Activated CD4-positive, alpha-beta T cell treated with anti-CD3 and anti-CD28 coated beads, Interleukin-2, Interleukin-4, amounts not matched to agents 100 ng/mL and 50 ng/mL, durations not matched to agents 16 hours and 8 hours (primary cell): ENCODE measurements at places on chromosomes 12 and 14.

DNA sequence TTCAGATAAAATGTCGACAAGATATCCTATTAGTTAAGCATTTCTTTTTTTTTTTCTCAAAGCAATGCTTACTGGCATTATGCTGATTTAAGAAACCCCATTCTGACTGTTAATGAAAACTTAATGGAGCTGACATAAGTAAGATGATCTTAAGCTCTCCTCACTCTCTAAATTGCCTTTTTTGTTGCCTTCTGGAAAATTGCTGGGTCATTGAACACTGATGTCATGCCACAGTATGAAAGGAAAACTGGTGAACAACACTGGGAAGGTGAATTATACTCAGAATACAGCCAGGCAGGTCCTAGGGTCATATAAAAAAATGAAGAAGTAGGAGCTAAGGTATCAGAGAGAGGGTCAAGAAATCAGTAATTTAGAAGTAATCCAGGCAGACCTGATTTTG lies 179.9 kb downstream of the BTG1 start:
- no peak for DNase-seq

- DNase-seq, result no peak
Observed at GRCh38 chr12:124008595-124008994, 35.6 kb downstream of the ZNF664 start.

DNA sequence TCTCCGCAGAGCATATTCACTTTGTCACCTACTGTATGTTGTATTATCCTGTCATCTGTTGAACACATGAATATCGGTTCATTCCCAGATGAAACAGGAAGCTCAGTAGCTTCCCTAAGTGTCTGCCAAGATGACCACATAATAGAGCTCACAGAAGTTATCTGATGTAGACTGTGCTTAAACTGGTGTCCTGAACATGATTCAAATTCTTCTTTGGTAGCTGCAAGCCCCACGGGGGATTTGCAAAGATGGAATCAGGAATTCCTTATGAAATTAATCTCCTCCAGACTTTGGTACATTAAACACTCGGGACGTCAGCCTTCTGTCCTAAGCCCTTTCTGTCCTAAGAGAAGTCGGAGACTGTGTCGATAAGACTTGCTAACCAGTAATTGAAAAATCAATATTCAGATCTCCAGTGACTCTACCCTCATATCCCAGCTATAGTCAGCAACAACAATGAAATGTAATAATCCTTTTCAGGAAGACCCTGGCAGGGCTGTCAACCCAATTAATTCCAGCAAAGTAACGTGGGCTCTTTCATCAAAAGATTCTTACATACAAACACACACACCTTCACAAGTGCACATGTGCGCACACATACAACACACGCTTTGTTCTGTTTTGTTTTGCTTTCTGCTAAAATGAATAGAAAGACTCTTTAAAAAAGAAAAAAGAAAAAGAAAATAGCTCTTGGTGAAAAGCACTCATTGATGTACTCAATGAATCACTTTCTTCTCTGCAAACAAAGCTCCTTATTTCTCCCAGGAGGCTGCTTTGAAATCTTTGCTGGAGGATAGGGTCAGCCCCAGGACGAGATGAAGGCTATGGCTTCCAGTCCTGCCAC lies 127.2 kb downstream of the RIMBP2 start:
- DNase-seq, result no peak

DNA sequence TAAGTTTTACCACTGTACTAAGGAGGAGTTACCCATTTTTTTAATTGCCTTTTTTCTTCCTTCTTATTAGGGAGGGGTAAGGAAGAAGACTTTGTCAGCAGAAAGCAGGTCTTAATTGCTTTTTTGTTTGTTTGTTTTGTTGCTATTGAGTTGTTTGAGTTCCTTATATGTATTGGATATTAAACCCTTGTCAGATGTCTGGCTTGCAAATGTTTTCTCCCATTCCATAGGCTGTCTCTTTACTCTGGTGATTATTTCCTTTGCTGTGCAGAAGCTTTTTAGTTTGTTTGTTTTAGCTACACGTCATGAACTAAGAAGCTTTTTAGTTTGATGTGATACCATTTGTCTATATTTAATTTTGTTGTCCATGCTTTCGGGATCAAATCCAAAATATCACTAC lies 13.3 kb downstream of the SPIC start:
- no peak for DNase-seq

DNA sequence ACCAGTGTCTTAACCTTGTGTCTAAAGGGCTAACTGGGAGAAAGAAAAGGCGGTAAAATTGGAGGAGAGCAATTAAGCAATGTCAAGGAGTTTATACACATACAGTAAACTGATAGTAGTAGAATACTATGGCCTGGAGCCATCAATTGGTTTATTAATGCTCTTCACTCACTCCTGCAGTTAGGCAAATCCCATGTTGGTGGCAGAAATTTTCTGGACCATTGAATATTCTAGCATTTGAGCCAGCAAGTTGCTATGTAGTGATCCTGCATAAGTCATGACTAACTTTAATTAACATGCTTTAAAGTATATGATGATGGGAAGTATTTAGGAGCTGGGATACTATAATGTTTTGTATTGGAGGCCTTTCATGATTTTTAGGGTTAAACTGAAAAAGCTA lies 14.3 kb upstream of the DERA start:
- DNase-seq, result no peak

GRCh38 chr14:23548351-23549318 lies 2.9 kb downstream of the ZFHX2 start:
- no peak for DNase-seq

- no peak for DNase-seq
Observed at GRCh38 chr12:121797937-121798786, 4.7 kb upstream of the RHOF start.

GRCh38 chr14:105108516-105108864 lies 43.3 kb upstream of the GPR132 start:
- DNase-seq, result no peak

DNA sequence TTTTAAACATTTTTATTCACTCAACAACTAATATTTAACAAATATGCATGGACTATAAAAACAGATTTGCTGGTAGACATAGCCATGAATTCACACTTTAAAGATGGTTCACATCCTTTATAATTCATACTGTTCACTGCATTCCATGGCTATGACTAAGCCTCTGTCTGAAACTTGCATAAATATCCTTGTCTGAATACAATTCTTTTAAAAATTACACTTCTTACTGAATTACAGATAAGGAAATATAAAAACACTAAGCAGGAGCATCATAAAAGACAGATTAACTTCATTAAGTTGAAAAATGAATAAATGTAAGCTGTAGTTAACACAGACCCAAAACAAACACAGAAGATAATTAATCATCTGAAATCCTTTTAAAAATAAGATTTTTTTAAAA lies 53.8 kb downstream of the GXYLT1 start:
- DNase-seq, result no peak
